ENCODE measurements at places on chromosomes 6 and 20.

- DNase-seq, result no peak
Measured at GRCh38 chr20:10925767-10926166, 252.0 kb upstream of the JAG1 start.

DNA sequence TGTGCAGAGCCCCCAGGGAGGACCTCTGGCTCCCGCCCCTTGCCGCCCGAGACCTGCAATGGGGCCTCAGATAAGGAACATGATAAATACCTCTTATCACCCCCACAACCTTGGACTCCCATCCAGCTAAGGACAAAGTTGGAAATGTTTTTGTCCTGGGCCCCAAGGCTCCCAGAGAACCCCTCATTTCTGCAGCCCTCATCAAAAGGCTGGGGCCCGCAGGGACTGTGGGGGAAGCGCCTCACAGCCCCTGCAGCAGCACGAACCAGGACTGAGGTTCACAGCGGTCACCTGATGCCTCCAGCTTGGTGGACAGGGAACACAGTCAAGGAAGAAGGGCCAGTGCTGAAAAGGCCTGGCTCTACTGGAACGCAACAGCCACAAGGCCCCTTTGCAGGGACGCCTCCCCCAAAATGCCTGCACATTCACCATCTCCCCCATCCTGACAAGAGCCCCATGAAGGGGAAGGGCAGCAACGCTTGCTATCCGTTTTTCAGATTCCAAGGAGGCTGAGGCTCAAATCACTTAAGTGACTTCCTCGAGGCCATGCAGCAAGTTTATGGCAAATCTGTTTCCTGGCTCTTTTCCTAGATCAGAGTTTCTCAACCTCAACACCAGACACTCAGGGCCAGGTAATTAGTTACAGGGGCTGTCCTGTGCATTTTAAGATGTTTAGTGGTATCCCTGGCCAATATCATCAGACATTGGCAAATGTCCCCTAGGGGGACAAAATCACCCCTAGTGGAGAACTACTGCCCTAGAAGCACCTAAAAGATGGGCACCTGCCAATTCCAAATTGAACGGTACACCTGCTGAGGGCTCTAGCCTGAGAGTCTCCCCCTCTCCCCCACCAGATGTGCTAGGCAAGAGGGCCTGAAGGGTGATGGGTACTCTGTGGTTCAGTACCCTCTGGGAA is 10.6 kb downstream of the TFEB start:
- DNase-seq, result no peak

GRCh38 chr20:56924292-56925081 is 295.4 kb downstream of the TFAP2C start:
- no peak for DNase-seq

DNA sequence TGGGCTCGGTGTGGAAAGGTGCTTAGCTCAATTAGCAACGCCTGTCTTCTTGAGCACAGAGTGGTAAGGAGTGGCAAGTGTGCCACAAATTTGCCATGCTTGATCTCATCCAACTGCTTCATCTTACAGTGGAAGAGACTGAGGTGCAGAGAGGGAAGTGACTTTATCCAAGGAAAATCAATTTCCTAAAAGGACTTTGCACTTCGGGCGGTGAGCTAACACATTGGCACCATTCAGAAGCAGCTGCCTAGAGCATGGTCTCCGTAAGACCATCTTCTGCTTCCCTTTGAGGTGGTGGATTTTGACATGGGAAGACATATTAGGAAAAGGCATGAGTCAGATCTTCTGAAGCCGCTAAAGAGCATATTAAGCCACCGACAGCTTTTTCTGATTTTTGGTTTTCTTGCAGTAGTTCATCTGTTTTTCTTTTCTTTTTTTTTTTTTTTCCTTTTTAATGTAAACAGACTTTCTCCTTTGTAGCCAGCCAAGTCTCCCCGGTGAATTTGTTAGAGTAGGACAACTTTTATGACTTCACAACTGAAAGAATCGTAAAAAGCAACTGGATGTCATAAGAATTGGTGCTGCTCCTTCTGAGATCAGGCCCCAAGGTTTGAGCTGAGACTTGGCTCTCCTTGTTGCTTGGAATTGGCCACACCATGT is 273.2 kb downstream of the CDC5L start:
- DNase-seq, result no peak

DNA sequence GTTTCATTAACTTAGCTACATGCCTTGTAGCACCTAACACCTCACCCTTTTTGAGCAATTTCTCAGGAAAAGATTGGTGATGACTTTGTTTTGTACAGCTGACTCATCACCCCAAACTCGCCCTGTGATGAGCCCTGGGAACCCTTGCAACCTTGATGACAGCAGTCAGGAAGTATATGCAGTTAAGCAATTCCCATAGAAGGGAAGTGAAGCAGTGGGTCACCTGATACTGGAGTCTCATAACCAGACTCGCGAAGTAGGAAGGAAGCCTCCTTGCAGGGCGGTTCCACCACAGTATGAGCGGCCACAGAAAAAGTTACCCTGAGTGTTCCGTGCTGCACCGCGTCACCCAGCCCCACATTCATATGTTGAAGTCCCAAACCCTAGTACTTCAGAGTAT is 82.0 kb upstream of the EDN1 start:
- DNase-seq, result no peak

GRCh38 chr6:152348116-152348515 is 289.0 kb downstream of the SYNE1 start:
- no peak for DNase-seq

DNA sequence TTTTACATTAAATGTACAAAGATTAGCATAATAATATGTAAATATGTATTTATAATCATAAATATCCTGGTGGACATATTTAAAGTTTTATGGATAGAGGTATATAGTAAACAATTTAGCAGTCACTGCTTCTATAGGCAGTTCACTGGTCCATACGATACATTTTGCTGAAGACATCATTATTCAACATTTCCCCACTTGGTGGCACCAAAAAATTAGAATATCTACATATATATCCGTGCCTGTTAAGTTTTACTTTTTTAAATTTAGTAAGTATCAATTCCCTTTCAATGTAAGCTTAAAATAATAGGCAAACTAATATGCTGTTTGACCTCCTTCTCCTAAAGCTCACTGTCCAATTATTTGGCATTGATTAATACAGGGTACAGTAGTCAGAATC is 64.2 kb downstream of the LMBRD1 start:
- DNase-seq, result no peak

DNA sequence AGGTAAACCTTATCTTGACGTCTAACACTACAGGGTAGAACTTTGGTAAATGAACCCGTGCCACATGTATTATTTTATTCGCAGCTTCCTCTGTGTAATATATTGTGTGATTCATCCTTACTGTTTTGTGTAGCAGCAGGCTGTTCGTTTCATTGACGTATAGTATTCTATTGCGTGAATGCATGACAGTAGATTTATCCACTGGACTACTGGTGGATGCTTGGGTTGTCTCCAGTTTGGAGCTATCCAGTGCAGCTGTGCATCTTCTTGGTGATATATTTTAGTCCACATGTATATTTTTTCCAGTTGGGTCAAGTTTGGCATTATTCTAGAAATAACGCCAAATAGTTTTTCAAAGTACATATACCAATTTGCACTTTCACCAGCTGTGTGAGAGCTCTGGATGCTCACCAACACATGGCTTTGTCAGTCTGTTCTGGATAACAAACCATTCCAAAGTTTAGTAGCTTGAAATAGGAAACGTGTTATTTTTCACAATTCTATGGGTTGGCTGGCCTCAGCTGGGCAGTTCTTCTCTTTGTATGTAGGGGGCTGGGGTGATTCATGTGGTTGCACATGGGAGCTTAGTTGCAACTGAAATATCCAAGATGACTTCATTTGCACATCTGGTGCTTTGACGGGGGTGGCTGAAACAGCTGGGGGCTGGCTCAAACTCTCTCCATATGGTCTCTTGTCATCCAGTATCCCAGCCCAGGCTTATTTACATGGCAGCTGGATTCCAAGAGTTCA is 9.3 kb downstream of the ECT2L start:
- no peak for DNase-seq

GRCh38 chr6:31354158-31354863 is 2.7 kb downstream of the HLA-B start:
- DNase-seq, result no peak

GRCh38 chr20:56429941-56430340 is 17.9 kb downstream of the CASS4 start:
- no peak for DNase-seq

DNA sequence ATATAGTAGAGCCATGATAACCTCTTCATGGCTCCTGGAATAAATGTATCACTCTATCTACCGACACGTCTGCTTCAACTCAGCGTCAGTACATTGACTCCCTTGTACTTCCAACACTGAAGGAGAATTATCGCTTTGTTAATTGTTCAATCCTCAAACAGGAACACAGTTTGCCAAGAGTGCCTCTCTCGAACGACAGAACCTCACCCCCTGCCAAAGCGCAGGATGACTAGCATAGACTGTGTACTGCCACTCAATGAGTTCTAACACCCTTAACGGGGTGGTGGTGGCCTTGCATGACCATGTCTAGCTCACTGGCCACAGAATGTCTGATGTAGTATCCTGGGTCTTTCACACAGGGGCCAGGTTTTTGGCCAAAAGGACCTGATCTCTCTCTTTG is 81.4 kb upstream of the HEY2 start:
- DNase-seq, result no peak

DNA sequence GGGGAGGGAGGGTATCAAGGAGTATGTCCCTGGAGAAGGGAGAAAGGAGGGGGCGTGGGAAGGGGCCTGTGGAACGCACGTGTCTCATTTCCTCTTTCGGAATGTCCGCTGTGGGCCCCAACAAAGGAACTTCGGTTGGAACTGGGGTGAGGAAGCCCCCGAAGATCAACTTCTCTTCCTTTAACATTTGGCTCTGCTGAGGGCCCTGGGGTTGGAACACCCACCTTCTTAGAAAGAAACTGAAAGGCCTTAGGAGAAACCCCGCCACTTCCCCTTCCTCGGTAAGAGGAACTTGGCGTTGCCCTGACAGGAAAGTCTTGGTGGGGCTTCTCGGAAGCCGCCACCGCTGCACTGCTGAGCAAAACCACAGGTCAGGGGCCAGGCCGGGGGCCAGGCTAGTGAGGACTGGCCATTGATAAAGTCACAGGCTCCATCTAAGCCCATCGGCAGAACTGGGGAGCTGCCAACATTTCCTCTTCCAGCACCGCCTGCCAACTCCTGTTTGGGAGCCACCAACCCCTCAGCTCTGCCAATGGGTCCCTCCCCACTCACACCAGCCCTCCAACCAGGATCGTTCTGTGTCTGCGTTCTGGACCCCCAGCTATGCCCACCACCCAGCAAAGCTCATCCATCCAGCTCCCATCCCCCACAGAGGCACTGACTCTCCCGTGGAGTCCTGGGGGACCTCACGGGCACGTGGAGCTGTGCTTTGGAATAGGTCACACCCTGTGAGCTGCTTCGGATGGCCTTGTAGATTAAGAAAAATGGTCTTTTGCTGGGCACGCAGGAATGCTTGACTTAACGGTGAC is 44.8 kb downstream of the FGD2 start:
- no peak for DNase-seq

GRCh38 chr6:41850861-41851260 is 44.3 kb downstream of the USP49 start:
- no peak for DNase-seq

- no peak for DNase-seq
Measured at GRCh38 chr6:150102750-150103270, 33.9 kb upstream of the ULBP3 start.

DNA sequence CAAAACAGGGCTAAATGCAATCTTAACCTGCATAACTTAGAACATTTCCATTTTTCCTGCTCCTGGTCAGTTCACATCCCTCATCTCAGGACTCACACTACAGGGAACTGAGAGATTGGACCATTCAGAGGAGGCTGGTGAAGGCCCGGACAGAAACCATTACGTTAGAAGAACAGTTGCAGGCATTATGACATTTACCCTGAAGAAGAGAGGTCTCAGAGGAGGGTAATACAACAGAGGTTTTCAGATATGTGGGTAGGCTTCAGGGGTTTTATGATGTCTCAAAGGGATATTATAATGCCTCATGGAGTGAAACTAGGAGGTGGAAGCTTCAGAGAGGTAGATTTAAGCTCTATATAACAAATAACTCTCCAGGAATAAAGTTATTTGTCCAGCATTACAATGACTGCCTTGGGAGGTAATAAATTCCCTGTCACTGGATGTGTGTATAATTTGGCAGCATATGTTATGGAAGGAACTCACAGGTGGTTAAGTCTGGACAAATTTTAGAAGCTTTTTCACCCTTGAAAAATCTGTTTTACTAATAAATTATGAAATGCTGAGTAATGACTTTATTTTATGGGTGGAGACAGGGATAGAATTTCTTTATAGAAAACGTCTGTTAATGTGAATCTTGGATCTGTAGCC is 36.7 kb upstream of the RIPOR2 start:
- DNase-seq, result no peak

DNA sequence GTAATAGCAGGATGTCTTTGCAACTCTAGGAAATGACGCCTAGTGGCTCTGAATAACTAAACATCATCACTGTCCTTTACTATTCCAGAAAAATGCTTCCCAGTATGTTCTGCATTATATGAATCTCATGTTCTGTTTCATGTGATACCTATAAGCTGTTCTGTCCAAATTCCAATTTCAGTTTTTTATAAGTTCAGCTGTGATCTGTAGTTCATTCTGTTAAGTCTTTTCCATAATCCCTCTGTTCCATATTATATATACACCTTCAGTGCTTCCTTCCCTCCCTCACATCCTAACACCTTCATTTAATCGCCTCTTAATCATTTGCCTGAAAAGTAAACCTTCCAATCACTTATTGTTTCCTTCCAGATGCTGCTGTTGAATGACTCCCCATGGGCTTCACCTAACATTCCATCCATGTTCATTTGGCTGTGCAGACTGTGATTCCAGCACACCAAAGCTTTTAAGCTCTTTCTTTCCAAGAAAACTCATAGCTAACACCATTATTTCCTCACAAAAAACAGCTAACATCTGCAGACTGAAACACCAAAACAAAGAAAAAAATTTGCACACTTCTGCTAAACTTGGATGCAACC is 18.6 kb downstream of the HMGCLL1 start:
- no peak for DNase-seq

- no peak for DNase-seq
Measured at GRCh38 chr20:19815553-19815991, 57.5 kb downstream of the RIN2 start.

- DNase-seq, result no peak
Measured at GRCh38 chr6:161598896-161599295, 325.0 kb upstream of the AGPAT4 start.

GRCh38 chr6:30411515-30412207 is 66.7 kb downstream of the RPP21 start:
- DNase-seq, result no peak

GRCh38 chr20:46071573-46071972 is 18.2 kb downstream of the NCOA5 start:
- no peak for DNase-seq

Data from nucleus accumbens (tissue), 56 donors.